Activated gamma-delta T cell (primary cell): ENCODE measurements at places on chromosomes 5 and 9.

DNA sequence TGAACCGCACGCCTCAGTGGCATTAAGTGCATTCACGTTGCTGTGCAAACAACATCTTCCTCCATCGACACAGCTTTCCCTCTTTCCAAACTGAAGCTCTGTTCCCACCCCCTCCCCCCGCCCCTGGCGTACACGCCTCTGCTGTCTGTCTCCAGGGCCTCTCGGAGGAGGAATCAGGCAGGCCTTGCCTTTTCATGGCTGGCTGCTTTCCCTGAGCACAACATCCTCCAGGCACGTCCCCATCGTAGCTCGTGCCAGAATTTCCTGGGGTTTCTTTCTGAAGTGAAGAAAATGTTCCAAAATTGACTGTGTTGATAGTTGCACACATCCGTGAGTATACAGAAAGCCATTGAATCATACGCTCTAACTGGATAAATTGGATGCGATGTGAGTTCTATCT is 22.3 kb upstream of the TMEM250 start:
- DNase-seq = no peak

GRCh38 chr9:16516891-16517290 is 353.6 kb downstream of the BNC2 start:
- DNase-seq = no peak

- DNase-seq = no peak
Observed at GRCh38 chr5:159442206-159442850, 112.0 kb upstream of the IL12B start.

DNA sequence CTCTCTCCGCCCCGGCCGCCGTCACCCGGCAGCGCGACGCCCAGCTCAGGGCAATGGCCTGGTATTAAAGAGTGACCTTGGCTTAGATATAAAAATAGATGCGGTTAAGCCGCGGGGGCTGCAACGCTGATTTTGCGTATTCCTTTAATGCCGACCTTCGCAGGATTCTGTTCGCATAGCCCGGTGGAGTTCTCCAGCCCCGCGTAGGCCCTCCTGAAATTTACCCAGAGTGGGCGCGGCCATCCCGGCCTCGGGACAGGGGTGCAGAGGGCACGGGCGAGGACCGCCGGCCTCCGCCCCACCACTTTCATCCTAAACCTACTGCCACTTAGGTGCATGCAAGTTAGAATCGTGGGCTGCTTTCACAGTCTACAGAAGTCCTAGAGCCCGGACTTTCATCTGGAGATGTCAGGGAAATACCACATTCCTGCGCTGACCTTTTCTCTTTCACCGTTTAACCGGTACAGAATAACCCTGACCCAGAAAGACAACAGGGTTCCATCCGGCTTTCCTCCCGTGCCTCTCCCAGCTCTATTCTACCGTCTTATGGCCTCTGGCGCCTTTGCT is 492 bp upstream of the FAM169A start:
- no peak for DNase-seq

GRCh38 chr5:79975422-79975821 is 15.6 kb downstream of the MTX3 start:
- DNase-seq = no peak

DNA sequence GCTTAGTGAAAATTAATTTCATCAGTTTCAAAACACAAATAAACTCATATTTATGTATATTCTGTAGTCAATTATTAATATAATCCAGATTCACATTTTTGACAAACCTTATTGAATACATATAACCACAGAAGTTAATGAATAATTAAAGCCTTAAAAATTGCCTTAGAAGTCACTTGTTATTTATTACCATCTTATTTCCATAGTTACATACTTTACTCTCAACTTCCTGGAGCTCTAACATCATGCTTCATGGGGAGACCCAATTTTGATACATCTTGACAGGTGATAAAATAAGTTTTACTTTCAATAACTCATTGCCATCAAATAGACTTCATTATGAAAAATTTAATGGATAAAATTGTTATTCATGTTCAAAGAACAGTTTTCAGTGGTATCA is 1038.7 kb downstream of the PTPRD start:
- DNase-seq = no peak

DNA sequence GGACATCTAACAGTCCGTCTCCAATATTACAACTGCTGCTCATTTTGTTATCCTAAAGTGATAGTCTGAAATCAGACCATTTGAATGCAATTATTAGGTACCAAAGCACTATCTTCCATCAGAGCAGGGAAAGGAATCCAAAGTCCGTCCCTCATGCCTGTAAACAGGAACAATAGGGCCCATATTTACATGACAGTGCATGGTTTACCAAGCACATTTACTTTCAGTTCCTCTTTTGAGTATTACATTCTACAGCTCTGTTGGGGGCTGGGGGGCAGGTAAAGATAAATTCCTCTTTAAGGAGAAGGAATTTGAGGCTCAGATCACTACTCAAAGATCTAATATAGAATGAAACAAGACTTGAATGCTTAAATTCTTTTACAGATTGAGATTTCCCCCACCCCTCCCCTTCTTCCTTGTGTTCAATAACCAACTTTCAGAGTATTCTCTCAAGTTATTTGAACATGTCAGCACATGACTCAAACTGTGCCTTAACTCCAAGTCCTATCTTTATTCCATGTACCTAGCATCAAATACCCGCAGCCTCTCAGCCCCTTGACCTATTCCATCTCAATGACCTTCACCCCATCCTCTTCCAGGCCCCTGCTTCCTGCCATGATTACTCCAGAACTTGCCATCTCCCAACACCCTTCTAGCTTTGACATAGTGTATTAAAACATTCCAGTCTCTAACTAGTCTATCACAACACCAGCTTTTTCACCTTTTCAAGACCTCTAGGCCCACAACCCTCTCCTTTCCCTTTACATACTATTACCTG is 71.0 kb downstream of the BRINP1 start:
- DNase-seq = no peak

GRCh38 chr5:126562823-126563222 is 32.2 kb downstream of the ALDH7A1 start:
- DNase-seq = no peak

- no peak for DNase-seq
Observed at GRCh38 chr5:147092044-147092443, 142.8 kb upstream of the STK32A start.

DNA sequence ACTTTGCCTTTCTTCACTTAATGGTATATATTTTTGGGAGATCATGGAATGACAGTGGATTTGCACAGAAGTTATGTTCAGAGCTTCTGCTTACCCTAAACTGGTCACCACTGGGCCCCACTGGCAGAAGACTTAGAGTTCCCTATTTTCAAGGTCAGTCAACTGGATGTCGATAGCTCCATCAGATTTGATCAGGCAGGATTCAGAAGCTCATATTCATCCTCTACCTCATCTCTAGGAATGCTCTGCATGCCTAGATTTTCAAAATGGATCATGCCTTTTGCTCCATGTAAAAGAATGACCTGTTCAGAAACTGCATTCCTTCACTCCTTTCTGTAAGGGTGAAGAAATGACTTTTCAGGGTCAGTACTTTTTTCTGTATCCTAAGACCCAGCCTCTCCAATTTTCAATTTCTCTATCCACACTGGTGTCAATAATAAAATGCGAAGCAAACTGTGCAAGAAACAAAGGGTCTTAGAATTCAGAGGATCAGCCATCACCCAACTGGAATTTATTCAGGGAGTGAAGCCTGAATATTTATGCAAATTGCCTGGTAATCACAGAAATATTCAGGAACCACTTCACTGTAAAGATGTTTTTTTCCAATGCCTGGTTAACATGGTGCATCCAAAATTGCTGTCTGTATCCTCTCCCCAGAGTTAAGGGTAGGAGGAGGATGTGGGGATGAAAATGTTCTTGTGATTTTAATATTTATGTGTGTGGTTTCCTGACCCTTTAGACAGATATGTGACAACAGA is 125.4 kb downstream of the DOCK2 start:
- DNase-seq = no peak

DNA sequence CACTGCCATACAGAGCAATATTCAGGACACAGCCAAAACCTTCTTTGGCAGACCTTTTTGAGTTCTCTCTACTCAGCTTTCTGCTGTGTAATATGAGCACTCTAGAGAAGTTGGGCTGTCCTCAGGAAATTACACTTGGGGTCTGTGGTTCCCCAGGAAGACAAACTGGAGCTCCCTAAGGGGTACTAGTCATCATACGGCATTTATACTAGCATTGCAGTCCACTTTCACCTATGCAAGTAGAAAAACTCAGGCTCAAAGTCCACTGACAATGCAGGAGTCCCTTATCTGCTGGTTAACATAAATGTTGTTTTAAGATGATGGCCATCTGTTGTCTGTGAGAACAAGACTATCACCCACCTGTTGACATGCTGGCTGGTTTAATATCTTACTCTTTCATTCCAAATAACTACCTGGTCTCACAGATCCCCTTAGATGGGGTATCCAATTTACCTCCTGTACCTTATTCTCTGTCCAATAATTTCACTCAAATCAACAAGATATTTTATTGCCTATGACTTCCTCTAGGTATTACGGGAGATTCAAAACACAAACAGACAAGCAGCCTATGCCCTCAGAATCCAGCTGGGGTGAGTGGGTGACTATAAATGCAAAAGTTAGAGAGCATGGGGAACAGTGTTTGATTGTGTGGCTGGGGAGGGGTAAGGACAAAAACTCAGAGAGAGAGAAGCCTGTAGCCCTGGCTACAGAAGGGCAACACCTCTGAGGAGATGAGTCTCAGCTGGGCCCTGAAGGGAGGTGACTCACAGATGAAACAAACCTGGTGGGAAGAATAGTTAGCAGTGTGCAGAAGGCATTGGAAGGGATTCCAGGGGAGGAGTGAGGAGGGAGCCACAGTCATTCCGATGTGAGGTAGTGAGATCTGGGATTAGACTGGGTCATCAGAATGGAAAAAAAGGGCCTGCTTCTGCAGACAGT is 10.2 kb downstream of the DOCK8 start:
- DNase-seq = no peak

- DNase-seq = no peak
Observed at GRCh38 chr9:114286146-114286679, 36.7 kb upstream of the ORM1 start.

DNA sequence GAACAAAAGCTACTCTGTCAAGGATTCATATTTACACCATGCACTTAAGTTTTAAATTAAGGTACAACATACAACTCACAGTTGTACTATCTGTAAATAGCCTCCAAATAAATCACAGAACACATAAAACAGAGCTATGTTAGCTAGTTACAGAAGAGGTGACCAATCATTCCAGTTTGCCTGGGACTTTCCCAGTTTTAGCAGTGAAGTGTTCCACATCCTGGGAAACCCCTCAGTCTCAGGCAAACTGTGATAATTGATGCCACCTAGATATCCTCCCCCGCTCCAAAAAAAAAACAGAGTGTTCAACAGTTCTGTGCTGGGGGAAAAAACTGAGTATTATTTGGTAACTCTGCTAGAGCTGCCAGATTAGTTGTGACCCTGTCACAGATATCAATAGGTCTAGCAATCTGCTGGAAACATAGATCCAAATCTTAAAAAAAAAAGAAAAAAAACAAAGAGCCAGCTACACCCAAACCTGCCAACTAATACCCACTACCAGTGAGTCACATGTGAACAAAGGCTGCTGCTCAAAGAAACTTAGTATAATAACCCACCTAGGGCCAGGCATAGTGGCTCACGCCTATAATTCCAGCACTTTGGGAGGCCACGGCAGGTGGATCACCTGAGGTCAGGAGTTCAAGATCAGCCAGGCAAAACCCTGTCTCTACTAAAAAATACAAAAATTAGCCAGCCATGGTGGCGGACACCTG is 5.7 kb downstream of the TBCA start:
- DNase-seq = no peak

DNA sequence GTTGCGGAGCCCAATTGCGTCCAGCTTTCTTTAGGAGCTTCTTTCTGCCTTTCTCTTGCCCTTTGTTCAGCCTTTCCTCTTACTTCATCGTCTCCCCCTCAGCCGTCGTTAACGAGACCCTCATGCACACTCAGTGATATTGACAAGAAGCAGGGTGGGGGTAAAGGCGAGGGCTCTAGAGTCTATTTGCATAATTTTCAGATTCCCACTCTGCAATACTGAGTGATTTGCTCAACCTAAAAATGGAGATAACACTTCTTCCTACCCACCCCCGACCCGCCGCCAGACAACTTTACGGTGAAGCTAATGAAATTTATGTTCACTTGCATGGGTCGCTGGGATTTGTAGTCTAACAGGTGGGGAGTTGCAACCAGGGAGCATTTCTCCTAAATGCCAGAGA is 1.3 kb upstream of the TBC1D2 start:
- DNase-seq = no peak

- DNase-seq = no peak
Observed at GRCh38 chr5:129001841-129002526, 36.7 kb downstream of the SLC27A6 start.

- no peak for DNase-seq
Observed at GRCh38 chr5:158492136-158492535, 607.6 kb downstream of the EBF1 start.

DNA sequence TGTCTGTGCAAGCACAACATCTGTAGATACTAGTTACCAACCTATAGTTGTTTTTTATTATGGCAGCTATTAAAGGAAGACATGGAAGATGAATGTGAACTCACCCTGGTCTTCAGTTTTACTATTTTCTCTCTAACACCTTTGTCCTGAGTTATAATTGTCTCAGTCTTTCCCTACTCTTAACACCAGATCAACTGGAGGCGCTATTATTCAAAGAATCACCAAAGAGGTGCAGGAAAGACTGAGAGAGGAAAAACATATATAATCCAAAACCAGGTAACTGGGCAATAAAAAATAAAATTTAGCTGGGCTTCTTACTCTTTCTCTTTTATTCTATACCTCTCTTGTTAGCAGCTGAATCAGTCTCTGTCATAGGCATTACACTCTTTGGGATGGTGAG is 134.2 kb upstream of the C6 start:
- no peak for DNase-seq

- DNase-seq = no peak
Observed at GRCh38 chr9:116877072-116877471, 190.0 kb downstream of the TRIM32 start.

GRCh38 chr9:134128727-134129679 is 6.9 kb upstream of the WDR5 start:
- DNase-seq = no peak

- DNase-seq = no peak
Observed at GRCh38 chr9:89594811-89595550, 9.8 kb upstream of the GADD45G start.

GRCh38 chr9:15389173-15389572 is 33.5 kb upstream of the SNAPC3 start:
- DNase-seq = no peak

DNA sequence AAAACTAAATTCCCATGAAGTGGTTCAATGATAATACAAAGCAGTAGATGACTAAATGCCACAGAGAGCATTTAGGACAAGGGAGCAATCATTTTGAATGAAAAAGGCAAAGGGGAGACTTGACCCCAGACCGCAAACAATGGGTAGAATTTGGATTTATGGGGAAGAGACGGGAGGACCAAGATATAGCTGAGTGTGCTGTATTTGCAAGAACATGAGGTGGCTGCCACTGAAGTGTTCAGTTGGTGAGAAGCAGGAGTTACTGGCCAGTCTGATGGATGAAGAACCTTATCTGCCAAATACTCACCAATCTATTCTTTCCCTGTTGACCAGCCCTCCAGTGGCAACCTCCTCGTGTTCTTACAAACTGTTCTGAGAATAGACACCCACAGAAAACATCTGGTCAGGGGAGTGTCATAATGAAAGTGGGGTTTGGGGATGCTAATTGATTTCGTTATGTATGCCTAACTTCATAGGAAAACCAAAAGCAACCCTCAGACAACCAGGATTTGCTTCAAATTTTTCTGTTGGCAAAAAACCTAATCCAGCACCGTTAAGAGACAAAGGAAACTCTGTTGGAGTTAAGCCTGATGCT is 19.8 kb downstream of the TDRD7 start:
- DNase-seq = no peak
